Small intestine (tissue), 16 donors: ENCODE measurements at places on chromosomes 4 and X. TPM values are rescaled to one million over a fixed set of nuclear protein-coding genes. Genes with fewer than 3 reads are reported as not detected.

Gene CYTL1
- polyA plus RNA-seq = 0.36 TPM

Gene SPANXA2
- not detected for polyA plus RNA-seq

GRCh38 chr4:131426023-131426758, 1722.9 kb upstream of the PCDH10 start:
- no peak for DNase-seq
- no peaks in the 10 kb centered on the region for H3K27me3 ChIP-seq
- no peak overlapping the region for H3K4me3 ChIP-seq

GRCh38 chrX:69309074-69309792, 144.0 kb upstream of the PJA1 start:
- H3K27ac ChIP-seq = peak overlapping the region; percentile 81
- H3K4me3 ChIP-seq = no peak overlapping the region
- DNase-seq = peak; percentile 86
- no peaks in the 10 kb centered on the region for H3K27me3 ChIP-seq
